A549 treated with RU486 at 1 μM for 4 hours (cell line): ENCODE measurements at places on chromosomes 16 and 17. TPM values are rescaled to one million over a fixed set of nuclear protein-coding genes. Genes with fewer than 3 reads are reported as not detected.

The SMIM36 gene
- total RNA-seq, result not detected in 5 replicates

The HSPB9 gene
- not detected in 5 replicates for total RNA-seq

The DNASE1L2 gene
- total RNA-seq, result 0.56 to 1.4 TPM (median 1.2 TPM) in 5 replicates

The AXIN2 gene
- 0.75 to 1.3 TPM (median 0.99 TPM) in 5 replicates for total RNA-seq

The MRPL28 gene
- 119 to 135 TPM (median 129 TPM) in 5 replicates for total RNA-seq

The BANP gene
- total RNA-seq, result 14.2 to 18.8 TPM (median 16.1 TPM) in 5 replicates
